ENCODE measurements at places on chromosomes 2 and 18. TPM values are rescaled to one million over a fixed set of nuclear protein-coding genes. Genes with fewer than 3 reads are reported as not detected.

ZC3H6 gene
- 4.3 TPM for total RNA-seq

KCNS3 gene
- 2.7 TPM for total RNA-seq

LIPG gene
- total RNA-seq = 2.2 TPM

CHPF gene
- 192 TPM for total RNA-seq

PRKRA gene
- total RNA-seq = 64.5 TPM

ANKRD23 gene
- 1.8 TPM for total RNA-seq

RFX8 gene
- 7.6 TPM for total RNA-seq

DYSF gene
- 4.3 TPM for total RNA-seq

TMEM178A gene
- 0.29 TPM for total RNA-seq

TUBA3E gene
- total RNA-seq = not detected

LYG2 gene
- total RNA-seq = not detected

PJVK gene
- 2.5 TPM for total RNA-seq

GATA6 gene
- 10.9 TPM for total RNA-seq

Measured in osteoblast (primary cell).